ENCODE measurements at places on chromosomes 2 and 18.

DNA sequence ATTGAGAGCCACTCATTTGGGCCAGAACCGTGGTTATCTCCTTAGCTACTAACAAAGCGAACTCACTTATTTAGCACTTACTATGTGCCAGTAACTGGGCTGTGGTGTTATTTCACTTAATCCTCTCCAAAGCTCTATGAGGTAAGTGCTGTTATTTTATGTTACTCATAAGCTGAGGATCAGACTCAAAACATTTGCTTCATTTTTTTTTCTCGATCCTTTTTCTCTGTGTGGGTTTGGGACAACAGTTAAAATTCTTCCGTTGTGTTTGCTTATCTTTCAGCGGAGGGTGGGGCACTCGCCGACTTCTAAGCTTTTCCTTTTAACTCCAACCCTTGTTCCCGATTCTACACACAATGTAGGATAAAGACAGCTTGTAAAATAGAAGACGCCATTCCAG is 52.8 kb downstream of the TMEM178A start:
- DNase-seq, result no peak

DNA sequence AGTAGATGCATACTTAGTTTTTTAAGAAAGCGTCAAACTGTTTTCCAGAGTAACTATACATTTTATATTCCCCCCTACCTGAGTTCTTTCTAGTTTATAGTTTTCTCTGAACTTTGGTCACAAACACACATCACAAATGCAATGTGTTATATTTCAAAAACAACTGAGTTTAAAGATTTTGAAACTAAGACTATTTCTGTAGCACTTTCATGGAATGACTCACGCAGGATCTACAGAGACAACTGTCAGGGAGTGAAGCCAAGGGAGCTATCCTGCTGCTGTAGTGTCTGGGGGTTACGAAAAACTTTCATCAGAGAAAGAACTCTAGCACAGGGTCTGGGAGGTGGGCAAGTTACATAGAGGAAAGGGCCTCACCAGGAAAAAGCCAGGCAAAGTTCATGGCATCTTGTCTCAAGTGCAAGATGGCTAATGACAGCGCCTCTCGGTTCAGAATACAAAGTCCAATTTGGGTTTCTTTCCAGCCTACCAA is 66.8 kb downstream of the UXS1 start:
- no peak for DNase-seq

GRCh38 chr2:126558029-126558428 is 97.9 kb upstream of the GYPC start:
- DNase-seq, result no peak

DNA sequence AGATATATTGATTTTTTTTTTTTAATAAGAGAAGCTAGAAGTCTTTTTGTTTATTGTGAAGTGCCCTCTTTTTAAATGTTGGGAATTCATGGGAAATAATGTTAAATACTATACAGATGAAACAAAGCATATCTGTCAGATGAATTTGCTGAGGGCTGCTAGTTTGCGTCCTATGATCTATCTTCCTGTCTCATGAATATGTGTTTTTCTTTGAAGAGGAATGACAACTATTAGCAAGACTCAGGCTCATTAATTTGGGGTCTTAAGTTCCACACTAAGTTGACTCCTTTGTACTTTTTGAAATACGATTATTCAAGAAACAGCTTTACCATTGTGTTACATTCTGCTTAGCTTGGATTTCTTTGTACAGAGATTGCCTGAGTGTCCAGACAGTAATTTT is 57.9 kb downstream of the AGFG1 start:
- DNase-seq, result no peak

GRCh38 chr2:169073963-169074751 is 4.8 kb downstream of the DHRS9 start:
- no peak for DNase-seq

DNA sequence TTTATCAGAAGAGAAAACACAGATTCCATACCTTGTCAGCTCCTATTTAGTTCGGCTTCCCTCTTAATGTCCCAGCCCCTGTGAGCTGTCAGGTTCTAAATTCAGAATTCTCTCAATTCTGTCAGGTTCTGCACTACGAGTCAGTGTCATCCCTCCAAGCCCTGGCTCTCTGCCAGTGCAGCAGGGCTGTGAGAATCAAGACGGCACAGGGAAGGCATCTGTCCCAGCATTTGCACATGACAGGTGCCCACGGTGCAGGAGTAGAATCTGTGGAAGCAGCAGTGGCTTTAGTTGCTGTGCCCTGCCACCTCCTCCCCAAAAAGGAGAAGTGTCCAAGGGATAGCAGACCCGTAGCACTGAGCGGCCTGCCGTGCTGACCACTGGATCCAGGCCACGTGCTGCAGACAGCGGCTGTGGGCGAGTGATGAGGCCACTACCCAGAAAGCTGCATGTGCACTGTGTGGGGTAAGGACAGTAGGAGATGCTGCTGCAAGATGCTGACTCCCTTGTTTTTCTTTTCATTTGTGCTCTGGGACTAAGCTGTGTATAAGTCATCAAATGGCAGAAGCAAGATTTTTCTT is 12.8 kb downstream of the RBFA start:
- no peak for DNase-seq
